Fibroblast of skin of right biceps (primary cell): ENCODE measurements at places on chromosomes 2 and 18.

GRCh38 chr2:148658807-148659722 is 14.5 kb downstream of the EPC2 start:
- peak; percentile 60 for DNase-seq

GRCh38 chr18:78913830-78914231 is 65.8 kb upstream of the SALL3 start:
- no peak for DNase-seq

DNA sequence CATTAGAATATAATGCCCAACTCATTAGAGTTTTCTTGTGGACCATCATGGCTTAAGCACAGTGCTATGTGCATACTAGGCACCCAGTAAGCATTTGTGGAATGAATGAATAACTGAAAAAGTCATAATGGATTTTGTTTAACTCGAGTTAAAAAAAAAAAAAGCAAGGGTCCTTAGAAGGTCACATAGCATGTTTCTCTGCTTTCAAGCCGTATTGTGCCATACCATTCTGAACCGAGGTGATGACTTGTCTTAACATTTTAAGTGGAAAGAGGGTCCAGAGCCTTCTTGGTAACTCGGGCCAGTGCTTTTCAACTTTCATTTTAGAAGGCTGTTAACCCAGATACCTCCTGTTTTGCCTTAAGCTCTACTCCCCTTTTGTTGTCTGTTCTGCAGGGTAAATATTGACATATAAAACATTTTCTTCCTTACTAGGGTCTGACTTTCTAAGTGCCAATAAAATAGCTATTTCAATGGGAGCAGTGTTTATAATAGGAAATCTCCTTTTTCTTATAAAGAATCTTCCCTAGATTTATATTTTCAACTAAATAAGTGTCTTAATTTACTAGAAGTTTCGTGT is 787 bp upstream of the ADGRF3 start:
- peak; percentile 30 for DNase-seq

- DNase-seq = no peak
Measured at GRCh38 chr2:6986912-6987361, 69.7 kb downstream of the RNF144A start.

DNA sequence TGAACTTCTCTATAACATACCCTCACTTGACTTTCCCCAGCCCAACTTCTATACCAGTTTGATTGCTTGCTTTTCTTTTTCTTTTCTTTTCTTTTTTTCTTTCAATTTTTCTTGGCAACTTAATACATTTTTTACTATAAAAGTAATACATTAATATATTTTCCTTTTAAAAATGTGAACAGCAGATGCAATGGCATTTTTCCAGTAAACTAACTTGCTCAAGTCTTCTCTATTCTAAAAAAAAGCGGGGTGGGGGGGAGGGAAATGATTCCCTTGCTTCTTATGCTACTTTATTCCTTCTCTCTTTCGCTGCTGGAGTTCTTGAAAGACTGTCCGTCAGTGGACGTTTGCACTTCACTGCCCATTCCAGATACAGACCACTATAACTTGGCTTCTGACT is 70.5 kb downstream of the RBMS1 start:
- DNase-seq = no peak

DNA sequence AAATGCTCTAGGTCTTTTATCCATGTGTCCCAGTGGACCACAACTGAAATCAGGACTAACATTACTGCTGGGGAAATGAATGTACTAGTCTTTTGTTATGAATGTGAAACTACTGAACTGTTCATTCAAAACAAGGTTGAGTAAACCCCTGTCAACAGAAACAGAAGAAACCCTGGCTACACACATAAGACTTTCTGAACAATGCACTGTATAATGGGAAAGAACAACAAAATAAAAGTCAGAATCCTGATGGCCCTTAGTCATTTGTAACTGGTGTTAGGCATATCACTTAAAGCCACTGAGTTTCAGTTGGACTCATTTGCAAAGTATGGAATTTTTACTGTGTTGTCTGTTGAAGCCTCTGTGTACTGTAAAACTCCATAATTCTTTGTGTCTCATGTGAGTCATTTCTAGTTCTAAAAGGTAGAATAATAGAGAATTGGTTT is 77.0 kb upstream of the UBXN4 start:
- peak; percentile 44 for DNase-seq

DNA sequence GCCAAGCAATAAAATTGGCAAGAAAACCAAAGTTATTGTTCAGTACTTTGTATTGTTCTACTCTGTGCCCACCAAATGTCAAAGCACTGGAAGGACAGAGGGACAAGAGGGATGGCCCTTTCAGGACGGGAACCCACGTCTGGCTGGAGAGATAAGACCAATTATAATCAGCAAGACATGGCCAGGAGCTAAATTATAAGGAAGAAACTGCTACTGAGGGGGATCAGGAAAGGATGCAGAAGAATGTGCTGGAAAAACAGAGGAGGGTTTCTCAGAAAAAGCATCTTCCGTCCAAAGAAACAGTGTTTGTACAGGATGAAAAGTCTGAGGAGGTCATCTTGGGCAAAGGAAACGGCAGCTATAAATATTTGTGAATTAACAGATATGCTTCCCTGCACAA is 46.4 kb upstream of the NARS1 start:
- DNase-seq = no peak

DNA sequence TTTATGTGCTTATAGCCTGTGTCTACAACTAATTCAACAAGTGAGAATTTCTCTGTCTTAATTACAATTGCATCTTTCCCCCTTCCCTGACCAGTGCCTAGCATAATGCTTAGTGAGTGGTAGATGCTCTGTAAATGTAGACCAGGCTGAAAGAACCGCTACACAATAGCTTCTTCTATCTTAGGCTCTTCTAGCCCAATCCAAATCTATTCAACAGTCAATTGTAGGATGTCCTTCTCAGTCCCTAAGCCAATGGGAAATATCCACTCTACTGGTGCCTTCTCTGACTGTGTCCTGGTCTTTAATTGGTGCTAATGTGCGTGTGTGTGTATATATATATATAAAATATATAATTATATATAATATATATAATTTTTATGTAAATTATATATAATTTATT is 34.1 kb upstream of the GCC2 start:
- no peak for DNase-seq

- DNase-seq = no peak
Measured at GRCh38 chr2:55223958-55224760, 7.9 kb downstream of the CLHC1 start.

DNA sequence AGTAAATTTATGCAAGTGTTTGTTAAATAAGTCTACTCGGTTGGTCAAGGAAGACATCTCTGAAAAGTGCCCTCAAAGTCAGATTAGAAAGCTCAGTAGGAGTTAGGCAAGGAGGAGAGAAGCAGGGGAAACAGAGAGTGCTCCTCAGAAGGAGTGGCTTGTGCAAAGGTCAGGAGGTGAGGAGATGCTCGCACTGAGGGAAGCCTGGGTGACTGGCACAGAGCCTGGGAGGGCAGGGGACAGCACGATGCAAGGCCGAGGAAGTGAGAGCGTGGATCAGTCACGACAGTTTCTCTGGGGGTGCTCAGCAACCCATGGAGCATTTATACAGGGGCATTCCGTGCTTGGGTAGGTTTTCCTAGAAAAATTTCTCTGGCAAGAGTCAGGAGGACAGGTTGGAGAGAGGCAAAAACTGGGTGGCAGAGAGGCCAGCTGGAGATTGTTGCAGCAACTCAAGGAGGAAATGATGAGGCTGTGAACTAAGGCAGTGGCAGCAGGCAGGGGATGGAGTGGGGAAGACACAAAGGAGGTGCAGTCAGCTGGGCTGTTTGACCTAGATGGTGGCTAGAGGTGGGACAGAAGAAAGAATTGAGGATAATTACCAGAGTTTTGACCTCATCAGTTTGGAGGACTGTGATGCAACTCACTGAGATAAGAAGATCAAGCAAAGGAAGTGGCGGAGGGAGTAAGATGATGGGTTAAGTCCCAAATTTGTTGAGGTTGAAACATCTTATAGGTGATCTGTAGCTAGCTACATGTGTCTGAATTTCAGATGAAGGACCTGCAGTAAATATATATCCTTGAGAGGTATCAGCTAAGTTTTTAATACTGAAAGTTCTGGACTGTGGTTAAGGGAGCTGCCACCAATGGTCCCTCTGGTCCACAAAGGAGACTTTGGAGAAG is 52.4 kb downstream of the BCL2 start:
- DNase-seq = no peak

DNA sequence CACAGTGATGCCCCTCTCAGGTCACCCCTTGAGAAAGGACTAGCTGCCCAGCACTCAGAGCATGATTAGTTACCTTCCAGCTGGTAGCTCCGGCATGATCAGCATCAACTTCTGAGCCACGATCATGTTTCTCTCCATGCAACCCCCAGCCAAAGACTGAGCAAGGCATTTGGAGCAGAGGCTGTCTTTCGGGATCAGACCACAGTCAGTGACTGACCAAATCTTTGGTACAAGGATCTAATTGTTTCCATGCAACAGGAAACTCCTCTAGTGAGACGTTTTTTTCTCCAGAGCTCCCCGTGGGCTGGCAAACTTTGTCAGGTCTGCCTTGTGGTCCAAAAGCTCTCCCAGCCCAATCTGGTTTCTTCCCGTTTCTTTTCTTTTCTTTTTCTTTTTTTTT is 244.3 kb downstream of the METTL4 start:
- no peak for DNase-seq

DNA sequence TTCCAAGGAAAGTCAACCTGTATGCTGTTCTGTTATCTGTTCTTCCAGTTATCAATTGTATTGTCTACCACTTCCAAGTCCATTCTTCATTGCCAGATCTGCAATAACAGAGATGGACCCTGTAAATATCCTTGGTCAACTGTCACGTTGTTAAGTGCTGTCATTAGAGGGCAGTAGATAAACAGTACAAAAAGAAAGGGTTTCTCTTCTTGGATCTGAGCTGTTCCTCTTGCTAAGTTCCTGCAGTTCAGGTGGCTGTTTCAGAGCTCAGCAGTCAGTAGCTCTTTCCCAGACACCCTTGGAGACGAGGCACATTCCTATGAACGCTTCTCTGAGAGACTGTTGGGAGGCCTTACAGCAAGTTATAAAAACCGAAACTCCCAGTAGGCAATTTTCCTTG is 957.1 kb upstream of the CHAC2 start:
- DNase-seq = peak; percentile 20

DNA sequence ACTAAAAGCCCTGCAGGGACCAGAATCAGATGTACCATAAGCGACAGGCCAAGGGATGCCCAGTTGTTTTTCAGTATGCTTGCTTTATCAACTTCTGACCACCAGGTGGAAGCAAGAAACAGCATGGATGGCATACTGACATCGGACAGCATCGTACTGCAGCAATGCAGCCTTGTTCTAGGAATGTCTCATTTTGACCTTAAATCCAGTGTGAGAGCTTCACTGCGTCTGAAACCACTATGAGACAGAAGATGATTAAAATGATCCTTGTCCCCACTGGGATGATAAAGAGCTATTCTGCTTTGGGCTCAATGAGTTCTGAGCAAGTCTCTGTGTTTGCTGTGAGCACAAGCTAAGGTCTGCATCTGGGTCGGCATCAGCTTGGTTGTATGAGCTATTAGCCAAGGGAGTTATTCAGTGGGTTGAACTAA is 54.3 kb downstream of the CDK15 start:
- DNase-seq = peak; percentile 89

DNA sequence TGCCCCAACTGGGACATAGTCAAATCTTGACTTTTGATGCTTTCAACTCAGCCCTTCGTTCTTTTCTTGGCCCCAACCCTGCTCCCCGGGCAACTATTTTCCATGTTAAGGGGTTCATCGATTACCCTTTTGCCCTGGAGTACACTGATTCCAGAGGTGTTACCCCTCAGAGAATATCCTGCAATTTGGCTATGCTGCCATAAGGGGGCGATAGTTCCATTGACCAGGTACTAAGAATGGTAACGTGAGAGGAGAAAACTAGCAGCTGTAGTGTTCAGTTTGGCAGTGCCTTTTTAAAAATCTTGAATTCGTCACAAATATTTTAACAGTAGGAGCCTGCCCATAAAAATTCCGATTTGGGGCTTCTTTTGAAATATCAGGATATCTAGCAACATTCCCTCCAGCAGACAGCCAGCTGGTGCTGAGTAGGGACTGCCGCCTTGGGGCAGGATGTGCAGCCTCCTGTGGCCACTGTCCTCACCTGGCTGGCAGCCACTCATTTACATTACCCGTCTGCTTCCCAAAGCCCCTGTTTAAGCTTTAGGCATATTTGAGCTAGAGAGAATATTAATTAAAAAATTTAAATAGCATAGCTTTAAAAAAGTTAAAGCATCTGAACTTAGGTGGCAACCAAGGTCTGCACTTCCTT is 146.3 kb upstream of the SKOR2 start:
- DNase-seq = no peak

DNA sequence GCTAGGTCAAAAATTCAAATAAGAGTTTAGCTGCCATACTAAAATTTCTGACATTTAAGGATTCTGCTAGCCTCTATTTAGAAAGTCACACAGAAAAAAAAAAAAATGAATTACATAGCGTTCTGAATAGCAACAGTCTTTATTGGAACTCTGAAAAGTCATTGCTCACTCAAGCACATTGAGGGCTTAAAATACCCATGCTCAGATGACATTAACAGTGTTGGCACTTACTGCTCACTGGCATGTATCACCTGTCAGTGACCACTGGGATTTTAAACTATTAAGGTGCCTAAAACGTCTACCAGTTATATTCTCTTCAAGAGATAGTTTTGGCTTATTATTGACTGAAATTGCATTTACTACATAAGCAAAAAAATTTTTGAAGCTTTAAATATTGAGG is 468.0 kb upstream of the SPHKAP start:
- no peak for DNase-seq

GRCh38 chr2:168443818-168444217 is 12.3 kb upstream of the CERS6 start:
- no peak for DNase-seq

GRCh38 chr2:146386096-146386495 is 1458.7 kb upstream of the ACVR2A start:
- no peak for DNase-seq

DNA sequence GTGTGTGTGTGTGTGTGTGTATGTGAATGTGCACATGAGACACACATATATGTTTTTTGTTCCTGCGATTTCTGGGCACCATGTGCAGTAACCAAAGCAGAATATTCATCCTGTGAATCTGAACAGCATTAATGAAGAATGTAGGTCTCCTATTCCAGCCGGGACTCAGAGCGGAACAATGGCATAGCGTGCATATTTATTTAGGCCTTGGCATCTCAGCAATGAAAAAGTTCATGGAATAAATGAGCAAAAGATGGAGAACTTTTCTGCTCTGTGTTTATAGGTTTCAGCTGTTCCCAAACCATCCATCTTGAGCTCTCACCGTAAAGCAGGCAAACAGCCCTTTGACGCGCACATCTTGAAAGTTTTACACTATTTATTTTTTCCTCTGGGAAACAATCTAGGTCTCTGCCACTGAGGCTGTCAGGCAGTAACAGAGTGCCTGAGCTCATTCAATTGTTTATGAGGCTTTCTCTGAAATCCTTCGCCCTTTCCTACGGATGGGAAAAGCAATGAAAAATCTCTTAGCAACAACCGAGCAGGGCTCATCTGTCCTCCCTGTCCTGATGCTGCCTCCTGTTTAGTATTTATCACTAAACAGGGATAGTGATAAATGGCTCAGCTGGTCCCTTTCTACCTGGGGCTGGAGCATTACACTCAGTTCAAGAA is 146.2 kb upstream of the MSH6 start:
- peak; percentile 16 for DNase-seq

GRCh38 chr18:13424363-13424762 is 205.8 kb downstream of the LDLRAD4 start:
- no peak for DNase-seq
